ENCODE measurements at places on chromosomes 16 and 17.

DNA sequence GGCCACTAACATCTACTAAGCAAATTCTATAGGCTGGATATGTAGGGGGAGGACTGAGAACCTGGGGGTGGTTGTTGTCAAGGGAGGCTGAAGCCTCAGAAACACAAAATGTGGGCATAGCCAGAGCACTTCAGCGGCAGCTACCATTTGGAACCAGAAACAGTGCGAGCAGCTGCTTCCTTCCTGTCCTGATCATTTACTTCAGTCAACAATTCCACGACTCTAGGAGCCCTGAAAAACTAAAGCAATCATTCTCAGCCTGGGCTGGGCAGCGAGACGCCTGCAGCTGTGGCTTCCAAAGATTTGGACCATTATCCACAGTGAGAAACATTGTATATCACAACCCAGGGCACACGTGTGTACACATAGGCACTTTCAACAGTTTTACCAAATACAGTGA lies 93.9 kb upstream of the WSCD1 start:
- no peak for DNase-seq

GRCh38 chr17:37828651-37829124 lies 83.8 kb upstream of the HNF1B start:
- DNase-seq: no peak

DNA sequence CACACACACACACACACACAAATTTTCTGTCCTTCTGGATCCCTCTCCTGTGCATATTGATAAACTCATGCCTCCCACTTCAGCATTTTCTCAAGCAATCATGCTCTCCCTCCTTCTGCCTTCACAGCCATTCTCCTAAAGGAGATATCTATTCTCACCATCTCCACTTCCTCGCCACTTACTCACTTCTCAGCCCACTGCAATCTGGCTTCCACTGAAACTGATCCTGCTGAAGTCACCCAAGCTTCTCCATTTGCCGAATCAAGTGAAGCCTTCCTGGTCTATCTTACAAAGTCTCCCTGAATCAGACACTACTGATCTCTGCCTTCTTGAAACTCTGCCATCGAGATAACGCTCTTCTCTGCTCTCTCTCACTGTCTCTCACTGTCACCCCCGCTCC lies 54.0 kb upstream of the GNAO1 start:
- no peak for DNase-seq

DNA sequence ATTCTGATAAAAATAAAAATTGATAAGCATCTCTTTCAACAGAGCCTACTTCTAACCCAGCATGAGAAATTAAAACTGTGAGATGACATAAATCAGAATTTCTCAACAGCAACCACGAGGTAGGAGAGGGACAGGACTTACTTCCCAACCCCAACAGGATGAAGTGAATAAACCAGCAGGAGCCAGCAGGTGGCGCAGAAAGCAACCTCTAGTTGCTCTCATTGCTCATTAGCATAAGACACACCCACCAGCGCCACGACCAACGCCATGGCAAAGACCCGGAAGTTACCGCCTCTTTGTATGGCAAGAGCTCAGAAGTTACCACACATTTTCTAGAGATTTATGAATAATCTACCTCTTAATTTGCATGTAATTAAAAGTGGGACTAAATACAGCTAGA lies 189.4 kb upstream of the CDH8 start:
- peak; percentile 57 for DNase-seq

Data from SK-N-MC (cell line).